ENCODE measurements at places on chromosomes 12 and 14. TPM values are rescaled to one million over a fixed set of nuclear protein-coding genes. Genes with fewer than 3 reads are reported as not detected.

DNA sequence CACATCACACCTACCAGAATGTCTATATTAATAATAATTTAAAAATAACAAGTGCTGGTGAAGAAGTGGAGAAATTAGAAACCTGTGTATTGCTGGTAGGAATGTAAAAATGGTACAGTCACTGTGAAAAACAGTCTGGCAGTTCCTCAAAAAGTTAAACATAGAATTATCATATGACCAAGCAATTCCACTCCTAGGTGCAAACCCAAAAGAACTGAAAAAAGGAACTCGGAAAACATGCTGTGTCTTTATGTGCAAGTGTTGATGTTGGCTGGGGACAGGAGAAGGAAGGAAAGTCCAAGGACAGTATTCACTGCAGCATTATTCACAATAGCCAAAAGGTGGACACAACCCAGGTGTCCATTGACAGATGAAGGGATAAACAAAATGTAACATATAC, 146.5 kb downstream of the TTC7B start:
- peaks cover 66% of the 10 kb centered on the region for H3K4me1 ChIP-seq
- H3K27me3 ChIP-seq: no peaks in the 10 kb centered on the region
- peak overlapping the region; percentile 93 for H3K27ac ChIP-seq
- DNase-seq: no peak
- H3K36me3 ChIP-seq: no peaks in the 10 kb centered on the region

DNA sequence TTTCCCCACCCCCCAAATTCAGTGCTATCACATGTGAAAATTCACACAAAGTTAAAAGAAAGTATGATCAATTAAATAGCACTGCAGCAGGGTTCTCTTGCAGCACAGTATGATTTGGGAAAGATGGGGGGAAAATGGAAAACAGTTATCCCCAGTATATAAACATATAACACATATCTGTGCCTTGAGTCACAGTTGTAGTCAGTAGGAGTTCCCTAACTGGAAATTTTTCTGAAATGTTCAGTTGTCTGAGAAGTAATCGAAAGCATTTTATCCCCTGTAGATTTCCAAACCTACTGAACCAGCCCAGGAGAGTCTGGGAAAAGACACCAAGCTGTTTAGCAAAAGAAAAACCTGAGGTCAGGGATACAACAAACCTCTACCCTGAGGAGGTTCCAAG, 47.0 kb downstream of the C12orf50 start:
- no peak for DNase-seq
- no peaks in the 10 kb centered on the region for H3K27me3 ChIP-seq
- no peak overlapping the region for H3K4me3 ChIP-seq
- no peaks in the 10 kb centered on the region for H3K36me3 ChIP-seq
- no peak overlapping the region for H3K27ac ChIP-seq

- H3K4me1 ChIP-seq: no peaks in the 10 kb centered on the region
- DNase-seq: no peak
- H3K27me3 ChIP-seq: peaks cover 45% of the 10 kb centered on the region
Measured at GRCh38 chr12:79687711-79688260, 3.0 kb downstream of the PAWR start.

DNA sequence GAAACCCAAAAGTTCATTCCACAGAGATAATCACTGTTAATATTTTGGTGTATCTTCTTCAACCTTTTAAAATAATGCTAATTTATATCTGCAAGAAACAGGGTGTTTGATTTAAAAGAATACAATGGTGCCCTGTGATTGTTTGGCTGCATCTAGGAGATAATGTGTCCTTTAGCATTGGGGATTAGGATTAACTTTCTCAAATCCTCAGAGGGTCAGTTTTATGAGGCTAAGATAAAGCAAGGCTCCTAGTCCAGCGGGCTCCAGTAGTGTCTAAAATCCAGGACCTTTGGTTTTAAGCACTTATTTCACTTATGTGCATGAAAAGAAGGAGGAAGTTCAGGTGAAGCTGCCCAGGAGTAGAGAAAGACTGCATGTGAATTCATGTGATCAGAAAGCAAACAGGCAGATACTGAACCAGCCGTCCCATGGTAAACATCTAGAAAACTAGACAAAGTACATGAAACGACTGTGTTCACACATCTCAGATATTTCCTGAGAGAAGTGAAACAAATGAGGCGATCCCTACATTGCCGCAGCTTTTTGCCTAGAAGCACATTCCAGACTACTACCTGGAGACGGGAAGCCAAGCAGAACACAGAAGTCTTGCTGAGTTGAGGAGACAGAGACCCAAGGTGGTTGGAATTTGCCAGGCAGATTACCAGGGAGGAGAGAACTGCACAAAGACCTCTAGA, 129.1 kb upstream of the MAX start:
- no peak overlapping the region for H3K4me3 ChIP-seq
- H3K27me3 ChIP-seq: no peaks in the 10 kb centered on the region
- H3K36me3 ChIP-seq: no peaks in the 10 kb centered on the region

DNA sequence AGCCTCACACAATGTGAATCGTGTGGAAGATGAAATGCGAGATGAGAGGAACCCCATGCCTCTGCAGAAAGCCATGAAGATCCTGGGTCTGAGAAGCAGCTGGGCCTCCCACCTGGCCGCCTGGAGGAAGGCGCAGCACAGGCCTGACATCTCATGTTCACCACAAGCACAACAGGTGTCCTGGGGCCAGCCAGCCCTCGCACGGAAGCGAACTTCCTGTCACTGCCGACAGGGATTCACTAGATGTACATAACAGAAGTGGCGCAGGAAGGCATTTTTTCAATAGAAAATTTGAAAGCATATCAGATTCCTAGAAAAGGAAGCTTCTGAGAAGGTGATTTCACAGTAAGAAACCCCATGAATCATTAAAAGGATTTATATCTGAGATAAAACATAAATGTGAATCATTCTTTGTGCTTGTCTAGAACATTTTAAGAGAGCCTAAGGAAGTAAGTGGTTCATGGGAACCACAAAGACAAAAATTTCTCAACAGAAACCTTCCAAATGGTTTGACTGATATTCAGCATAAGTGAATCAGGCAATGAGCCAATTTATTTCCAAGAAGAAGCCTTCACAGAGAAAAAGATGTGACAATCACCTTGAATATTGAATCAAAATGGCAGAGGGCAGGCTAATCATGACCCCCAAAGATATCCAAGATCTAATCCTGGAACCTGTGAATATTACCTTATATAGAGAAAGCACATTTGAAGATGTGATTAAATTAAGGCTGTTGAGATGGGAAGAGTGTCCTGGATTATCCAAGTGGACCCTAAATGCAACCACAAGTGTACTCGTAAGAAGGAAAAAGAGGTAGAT, 311.9 kb downstream of the DUSP6 start:
- no peaks in the 10 kb centered on the region for H3K36me3 ChIP-seq
- no peaks in the 10 kb centered on the region for H3K4me1 ChIP-seq
- no peak overlapping the region for H3K27ac ChIP-seq
- H3K4me3 ChIP-seq: no peak overlapping the region

- H3K36me3 ChIP-seq: no peaks in the 10 kb centered on the region
- H3K4me3 ChIP-seq: no peak overlapping the region
- H3K27ac ChIP-seq: no peak overlapping the region
- no peaks in the 10 kb centered on the region for H3K27me3 ChIP-seq
Measured at GRCh38 chr12:23930599-23930998, 18.9 kb downstream of the SOX5 start.

- no peaks in the 10 kb centered on the region for H3K36me3 ChIP-seq
- peaks cover 60% of the 10 kb centered on the region for H3K4me1 ChIP-seq
- H3K4me3 ChIP-seq: no peak overlapping the region
- peak overlapping the region; percentile 63 for H3K27ac ChIP-seq
- no peak for DNase-seq
Measured at GRCh38 chr14:81298911-81299310, 78.2 kb upstream of the GTF2A1 start.

GRCh38 chr12:6092784-6093722, 31.4 kb downstream of the VWF start:
- H3K4me3 ChIP-seq: no peak overlapping the region
- peaks cover 8% of the 10 kb centered on the region for H3K4me1 ChIP-seq
- peaks cover 8% of the 10 kb centered on the region for H3K27me3 ChIP-seq
- H3K36me3 ChIP-seq: no peaks in the 10 kb centered on the region

DNA sequence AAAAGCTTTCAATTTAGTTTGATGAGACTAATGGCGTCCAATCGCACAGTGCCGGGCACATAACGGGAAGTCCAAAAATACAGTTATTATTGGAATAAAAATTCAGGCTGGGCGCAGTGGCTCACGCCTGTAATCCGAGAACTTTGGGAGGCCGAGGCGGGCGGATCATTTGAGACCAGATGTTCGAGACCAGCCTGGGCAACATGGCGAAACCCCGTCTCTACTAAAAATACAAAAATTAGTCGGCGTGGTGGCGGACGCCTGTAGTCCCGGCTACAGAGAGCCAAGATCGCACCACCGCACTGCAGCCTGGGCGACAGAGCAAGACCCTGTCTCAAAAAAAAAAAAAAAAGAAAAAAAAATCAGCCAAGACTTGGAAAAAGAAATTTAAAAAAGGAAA, 1.2 kb upstream of the FKBP4 start:
- DNase-seq: no peak
- H3K4me1 ChIP-seq: peaks cover 12% of the 10 kb centered on the region

DNA sequence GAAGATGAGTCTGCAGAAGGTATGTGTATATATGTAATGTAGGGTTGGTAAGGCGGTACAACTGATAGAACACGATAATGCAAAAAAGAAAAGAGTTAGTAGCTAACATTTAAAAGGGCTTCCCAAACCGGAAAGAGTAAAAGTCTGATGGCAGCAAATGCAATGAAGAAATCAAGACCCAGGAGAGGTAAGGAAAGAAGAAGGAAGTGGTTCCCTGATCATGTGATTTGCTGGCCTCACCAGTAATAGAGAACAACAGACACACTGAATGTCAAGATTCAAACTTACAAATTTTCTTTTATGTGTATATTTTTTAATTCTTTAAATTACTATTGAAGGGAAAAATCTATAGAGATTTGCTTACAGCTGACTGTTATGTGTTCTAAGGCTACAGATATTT, 18.4 kb downstream of the ZFC3H1 start:
- no peaks in the 10 kb centered on the region for H3K4me1 ChIP-seq
- H3K27me3 ChIP-seq: no peaks in the 10 kb centered on the region
- H3K36me3 ChIP-seq: peaks cover 6% of the 10 kb centered on the region
- H3K4me3 ChIP-seq: no peak overlapping the region
- no peak overlapping the region for H3K27ac ChIP-seq

DNA sequence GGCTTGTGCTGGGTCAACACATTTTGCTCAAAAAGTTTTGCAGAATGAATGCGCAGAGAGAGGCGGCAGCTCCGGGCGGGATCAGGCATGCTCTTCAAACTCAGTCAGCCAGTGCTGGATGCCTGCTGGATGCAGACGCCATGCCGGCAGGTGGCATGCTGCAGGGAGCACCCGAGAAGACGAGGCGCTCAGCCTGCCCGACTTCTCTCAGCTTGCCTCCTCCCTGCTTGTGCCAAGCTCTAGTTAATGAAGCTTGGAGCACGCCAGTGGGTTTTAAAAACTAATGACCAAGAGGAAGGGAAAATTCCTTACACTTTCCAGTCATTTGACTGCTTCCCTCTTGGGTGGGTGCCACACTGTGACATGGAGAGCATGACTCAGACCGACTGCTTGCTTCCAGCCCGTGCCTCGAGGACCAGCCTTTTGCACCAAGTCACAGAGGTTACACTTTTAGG, 39.8 kb downstream of the SLC24A4 start:
- H3K4me1 ChIP-seq: no peaks in the 10 kb centered on the region
- H3K36me3 ChIP-seq: no peaks in the 10 kb centered on the region
- no peak for DNase-seq

DNA sequence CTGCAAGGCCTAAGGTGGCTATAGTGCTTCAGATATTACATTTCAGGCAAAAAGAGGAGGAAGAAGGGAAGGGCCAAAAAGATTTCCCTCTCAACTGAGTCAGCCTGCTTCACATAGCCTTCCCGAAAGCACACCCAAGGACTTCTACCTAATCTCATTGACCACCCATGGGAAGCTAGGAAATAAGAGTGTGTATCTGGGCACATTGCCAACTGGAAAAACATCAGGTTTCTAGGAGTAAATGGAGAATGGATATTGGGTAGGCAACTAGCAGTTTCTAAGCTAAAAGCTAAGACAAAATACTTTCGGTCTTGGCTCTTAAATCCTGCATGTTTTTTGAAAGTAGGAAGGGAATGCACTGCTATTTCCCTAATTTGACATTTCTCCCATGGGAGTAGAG, 221.7 kb upstream of the GRIP1 start:
- no peak overlapping the region for H3K4me3 ChIP-seq
- H3K27ac ChIP-seq: no peak overlapping the region
- no peak for DNase-seq
- no peaks in the 10 kb centered on the region for H3K36me3 ChIP-seq
- H3K27me3 ChIP-seq: no peaks in the 10 kb centered on the region

GRCh38 chr14:37864861-37865718, 269.7 kb downstream of the TTC6 start:
- no peaks in the 10 kb centered on the region for H3K27me3 ChIP-seq
- DNase-seq: no peak
- H3K4me1 ChIP-seq: no peaks in the 10 kb centered on the region

DNA sequence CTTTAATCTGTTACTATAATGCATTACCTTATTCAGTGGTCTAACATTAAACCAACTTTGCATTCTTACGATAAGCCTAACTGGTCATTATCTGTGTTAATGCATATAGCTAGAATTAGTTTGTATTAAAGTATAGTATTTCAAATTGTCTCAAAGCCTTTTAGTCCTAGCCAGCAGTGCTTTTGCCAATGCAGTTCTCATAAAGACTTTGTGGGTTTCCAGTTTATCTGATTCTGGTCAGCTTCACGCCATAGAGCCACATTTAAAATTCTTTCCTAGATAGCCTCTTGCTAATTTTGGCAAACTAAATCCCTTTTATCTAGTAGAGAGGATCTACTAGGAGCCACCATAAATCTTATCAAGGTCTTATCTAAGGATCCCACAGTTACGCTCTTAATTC, 78.9 kb upstream of the VASH1 start:
- H3K4me1 ChIP-seq: no peaks in the 10 kb centered on the region
- no peaks in the 10 kb centered on the region for H3K36me3 ChIP-seq
- no peaks in the 10 kb centered on the region for H3K27me3 ChIP-seq
- H3K4me3 ChIP-seq: no peak overlapping the region
- no peak overlapping the region for H3K27ac ChIP-seq
- DNase-seq: no peak

- H3K4me3 ChIP-seq: no peak overlapping the region
- H3K27ac ChIP-seq: no peak overlapping the region
- H3K36me3 ChIP-seq: no peaks in the 10 kb centered on the region
- H3K4me1 ChIP-seq: no peaks in the 10 kb centered on the region
- H3K27me3 ChIP-seq: no peaks in the 10 kb centered on the region
- no peak for DNase-seq
Measured at GRCh38 chr14:52329678-52330369, 15.7 kb downstream of the PTGER2 start.

GRCh38 chr14:41201696-41202095, 405.0 kb upstream of the LRFN5 start:
- H3K36me3 ChIP-seq: no peaks in the 10 kb centered on the region
- no peaks in the 10 kb centered on the region for H3K27me3 ChIP-seq
- H3K4me3 ChIP-seq: no peak overlapping the region
- no peak overlapping the region for H3K27ac ChIP-seq
- H3K4me1 ChIP-seq: no peaks in the 10 kb centered on the region

The CLEC4D gene
- total RNA-seq: not detected

The MIS18BP1 gene
- 3.4 TPM for total RNA-seq

The INSM2 gene
- not detected for total RNA-seq

The PLD4 gene
- total RNA-seq: 0.04 TPM

The ACSS3 gene
- total RNA-seq: 13.6 TPM

The TDP1 gene
- total RNA-seq: 4.2 TPM

All from psoas muscle (tissue), 8 donors.